Activated CD8-positive, alpha-beta memory T cell treated with anti-CD3 and anti-CD28 coated beads, Interleukin-2, amount 50 U/mL, for 48 hours (primary cell): ENCODE measurements at places on chromosomes 3 and 15.

- no peak for DNase-seq
Measured at GRCh38 chr3:78186404-78186803, 1146.5 kb downstream of the ROBO2 start.

- DNase-seq: no peak
Measured at GRCh38 chr3:40680685-40681657, 156.2 kb downstream of the ZNF621 start.

GRCh38 chr15:63465104-63465503 lies 39.3 kb upstream of the USP3 start:
- DNase-seq: no peak

DNA sequence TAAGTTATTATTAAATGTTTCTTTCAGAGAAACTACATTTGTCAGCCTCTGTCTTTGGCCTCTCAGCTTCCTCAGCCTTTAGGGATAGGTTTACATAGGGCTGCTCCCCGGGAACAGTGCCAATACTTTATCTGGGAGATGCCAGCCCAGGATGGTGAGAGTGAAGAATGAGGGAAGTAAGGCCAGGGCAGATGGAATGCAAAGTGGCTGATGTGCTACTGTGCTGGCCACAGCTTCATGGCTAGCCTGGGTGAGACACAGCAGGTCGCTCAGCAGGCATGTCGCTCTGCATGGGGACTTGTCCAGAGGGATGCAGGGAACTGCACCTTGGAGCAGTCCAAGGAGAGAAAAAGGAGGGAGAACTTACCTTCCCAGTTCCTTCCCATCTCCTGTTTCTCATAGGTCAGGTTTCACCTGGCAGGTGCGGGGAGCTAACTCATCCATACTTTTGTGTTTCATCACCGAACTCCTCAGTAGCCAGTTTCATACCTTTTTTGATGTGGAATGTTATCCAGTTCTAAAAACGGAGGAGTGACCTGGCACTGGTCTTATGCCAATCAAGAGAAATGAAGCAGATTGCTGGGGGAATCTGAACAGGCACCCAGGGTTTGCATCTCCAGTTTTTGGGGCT lies 30.9 kb upstream of the C15orf39 start:
- DNase-seq: no peak

GRCh38 chr15:60006203-60006862 lies 2.2 kb downstream of the FOXB1 start:
- DNase-seq: peak; percentile 75

DNA sequence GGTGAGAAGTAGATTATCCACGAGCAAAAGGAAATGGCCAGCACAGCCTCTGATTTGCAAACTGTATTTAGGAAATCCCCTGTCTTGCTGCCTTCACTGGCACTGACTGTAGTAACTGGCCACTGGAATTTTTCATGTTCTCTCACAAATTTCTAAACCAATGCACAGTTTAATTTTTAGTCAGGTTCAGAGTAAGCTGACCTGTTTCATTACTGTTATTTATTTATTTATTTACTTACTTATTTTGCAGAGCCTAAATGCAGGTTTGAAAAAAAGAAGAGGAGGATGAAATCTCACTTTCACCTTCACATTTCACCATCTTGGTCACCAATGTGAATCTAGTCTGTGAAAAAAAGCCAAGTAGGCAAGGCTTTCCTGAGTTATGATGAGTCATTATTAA lies 291.0 kb downstream of the PLOD2 start:
- no peak for DNase-seq

DNA sequence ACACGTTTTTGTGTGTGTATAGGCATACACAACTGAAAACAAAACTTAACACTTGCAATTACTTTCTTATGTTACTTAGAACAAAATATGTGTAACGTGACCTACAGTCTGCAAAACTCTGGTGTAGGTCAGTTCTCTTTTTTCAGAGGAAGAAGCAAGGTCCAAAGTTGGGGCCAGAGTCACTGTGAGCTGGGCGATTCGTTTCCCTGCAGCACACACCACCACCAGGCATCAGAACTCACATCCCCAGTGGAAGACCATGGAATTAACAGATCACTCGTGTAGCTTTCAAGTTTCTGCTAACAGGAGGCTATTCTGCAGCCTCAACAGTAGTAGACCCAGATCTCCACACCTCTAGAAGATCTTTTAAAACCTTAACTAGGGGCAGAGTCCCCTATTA lies 25.8 kb downstream of the ANP32A start:
- DNase-seq: no peak

- no peak for DNase-seq
Measured at GRCh38 chr15:36877294-36877693, 223.1 kb downstream of the MEIS2 start.

- DNase-seq: peak; percentile 86
Measured at GRCh38 chr3:39288300-39288808, 8.5 kb upstream of the CX3CR1 start.

DNA sequence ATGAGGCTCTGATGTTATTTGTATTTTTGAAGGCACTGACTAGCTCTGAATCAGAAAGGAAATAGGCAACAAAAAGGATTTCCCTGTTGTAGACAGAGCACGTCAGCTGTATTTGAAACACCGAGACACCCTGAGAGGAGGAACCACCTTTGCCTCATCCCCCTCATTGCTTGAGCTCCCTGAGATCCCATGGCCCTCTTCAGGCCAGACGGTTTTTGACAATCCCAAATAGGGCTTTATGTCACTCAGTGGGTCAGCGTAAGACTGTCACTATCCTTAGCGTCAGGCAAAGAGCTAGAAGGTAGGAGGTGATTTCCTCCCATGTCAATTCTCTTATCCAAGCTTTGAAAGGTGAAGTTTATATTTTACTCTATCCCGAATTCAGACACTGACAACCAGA lies 254.3 kb downstream of the ZNF621 start:
- no peak for DNase-seq

GRCh38 chr3:123198372-123198771 lies 3.4 kb upstream of the SEC22A start:
- no peak for DNase-seq

GRCh38 chr3:101849714-101850245 lies 466 bp downstream of the NFKBIZ start:
- peak; percentile 83 for DNase-seq
